ENCODE measurements at places on chromosomes 16 and 17.
A peak's percentile ranks its signal among the peaks of the same experiment; 100 is the strongest.

- DNase-seq: no peak
These were observed 86.0 kb upstream of the LHX1 start for GRCh38 chr17:36851250-36851649.

- no peak for DNase-seq
These were observed 5.7 kb downstream of the CSNK1D start for GRCh38 chr17:82267575-82268379.

- no peak for DNase-seq
These were observed 471.4 kb upstream of the RBFOX1 start for GRCh38 chr16:6861135-6861814.

DNA sequence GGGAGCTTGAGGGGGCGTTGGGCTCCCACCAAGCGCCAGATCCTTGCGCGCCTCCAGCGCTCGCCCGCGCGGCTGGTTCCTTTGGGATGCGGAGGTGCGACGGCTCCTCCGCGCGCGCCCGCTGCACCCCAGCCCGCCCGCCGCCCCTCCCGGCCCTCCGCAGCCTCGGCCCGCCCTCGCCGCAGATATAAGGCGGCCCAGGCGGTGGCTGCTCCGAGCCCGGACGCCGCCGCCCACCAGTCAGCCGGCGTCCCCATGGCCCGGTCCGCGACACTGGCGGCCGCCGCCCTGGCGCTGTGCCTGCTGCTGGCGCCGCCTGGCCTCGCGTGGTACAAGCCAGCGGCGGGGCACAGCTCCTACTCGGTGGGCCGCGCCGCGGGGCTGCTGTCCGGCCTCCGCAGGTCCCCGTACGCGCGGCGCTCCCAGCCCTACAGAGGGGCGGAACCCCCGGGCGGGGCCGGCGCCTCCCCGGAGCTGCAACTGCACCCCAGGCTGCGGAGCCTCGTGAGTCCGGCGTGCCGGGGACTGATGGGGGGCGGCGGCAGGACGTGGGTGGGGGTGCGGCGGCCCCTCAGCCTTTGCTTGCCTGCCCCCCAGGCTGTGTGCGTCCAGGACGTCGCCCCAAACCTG lies at the start of gene NPB:
Gene NPB, plus strand, starts transcription at position 216 of the 630 bp plus-strand sequence. Its CDS starts 40 bp downstream, at position 256.
- DNase-seq: no peak

DNA sequence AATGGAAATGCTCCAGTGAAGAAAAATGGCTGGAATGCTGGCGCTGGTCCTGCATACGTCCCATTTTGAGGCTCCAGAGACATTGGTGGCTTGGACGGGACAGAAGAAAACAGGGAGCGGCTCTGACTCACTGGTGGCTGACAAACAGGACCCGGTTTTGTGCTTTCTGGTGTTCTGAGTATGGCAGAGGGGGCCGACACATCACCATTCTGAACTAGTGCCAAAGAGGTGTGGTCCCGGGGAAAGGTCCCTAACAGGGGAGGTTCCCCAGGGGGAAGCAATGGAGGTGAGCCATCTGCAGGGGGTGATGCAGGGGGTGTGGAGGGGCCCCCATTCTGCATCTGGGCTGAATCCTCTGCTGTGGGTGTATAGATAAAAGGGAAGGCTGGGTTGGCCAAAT lies 8.3 kb downstream of the ANKRD40 start:
- no peak for DNase-seq

- no peak for DNase-seq
These were observed 91.1 kb downstream of the ASIC2 start for GRCh38 chr17:33202021-33202420.

DNA sequence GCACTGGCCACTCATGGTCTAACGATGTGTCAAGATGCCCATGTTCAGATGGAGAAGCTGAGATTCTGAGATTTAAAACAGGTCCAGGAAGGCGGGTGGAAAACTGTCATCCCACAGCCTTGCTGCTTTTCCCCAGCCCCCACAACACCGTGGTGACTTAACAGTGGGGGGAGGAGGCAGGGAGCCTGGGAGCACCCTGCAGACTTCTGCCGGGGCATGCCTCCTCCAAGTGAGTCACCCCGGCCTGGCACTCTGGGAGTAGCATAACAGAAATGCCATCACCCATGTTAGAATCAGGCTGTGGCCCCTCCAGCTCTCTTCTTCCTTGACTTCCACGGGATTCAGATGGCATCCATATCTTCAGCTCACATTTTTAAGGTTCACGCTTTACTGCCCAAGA lies 164.8 kb downstream of the CBLN1 start:
- no peak for DNase-seq

GRCh38 chr16:11405331-11406176 lies 60.3 kb downstream of the RMI2 start:
- no peak for DNase-seq

- DNase-seq: no peak
These were observed 39.3 kb downstream of the ABAT start for GRCh38 chr16:8713635-8714172.

GRCh38 chr16:1210461-1210860 lies 14.6 kb downstream of the TPSG1 start:
- DNase-seq: no peak

DNA sequence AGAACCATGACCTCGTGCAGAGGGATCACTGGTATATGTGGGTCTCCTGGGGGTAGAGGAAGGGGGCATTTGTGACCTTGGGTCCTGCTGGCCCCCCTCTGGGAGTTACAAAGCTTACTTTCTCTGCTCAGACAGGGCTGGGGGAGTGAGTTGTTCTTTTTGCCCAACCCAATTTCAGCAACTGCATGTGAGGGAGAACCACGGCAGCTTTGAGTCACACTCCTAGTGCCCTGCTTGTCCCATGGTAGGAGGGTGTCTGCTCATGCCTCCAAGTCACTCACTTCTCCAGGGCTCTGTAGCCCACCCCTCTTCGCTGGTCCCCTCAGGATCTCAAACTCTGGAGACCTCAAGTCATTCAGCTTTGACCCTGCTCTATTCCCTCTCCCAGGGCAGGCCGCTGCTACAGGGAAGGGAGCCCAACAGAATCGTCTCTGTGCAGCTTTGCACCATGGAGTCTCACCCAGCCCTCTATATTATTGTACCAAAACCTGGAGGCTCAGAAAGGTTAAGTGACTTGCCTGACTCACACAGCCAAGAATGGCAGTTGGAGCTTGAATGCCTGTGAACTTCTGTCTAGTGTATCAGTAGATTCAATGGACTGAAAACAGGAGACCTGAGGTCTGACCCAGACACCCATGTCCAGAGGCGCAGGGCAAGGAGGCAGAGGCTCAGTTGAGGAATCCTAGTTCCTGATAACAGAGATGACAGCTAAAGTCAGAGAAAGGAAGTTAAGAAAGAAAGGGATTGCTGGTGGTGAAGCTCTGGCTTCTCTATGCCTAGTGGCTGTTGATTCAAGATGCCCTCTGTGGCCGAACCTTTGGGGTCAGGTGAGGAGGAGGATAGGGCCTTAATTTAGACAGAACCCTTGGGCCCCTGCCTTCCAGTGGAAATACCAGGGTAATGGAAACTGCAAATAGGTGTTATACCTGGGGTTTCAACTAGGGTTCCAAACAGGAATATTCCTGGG lies 14.6 kb upstream of the ETV4 start:
- DNase-seq: no peak

DNA sequence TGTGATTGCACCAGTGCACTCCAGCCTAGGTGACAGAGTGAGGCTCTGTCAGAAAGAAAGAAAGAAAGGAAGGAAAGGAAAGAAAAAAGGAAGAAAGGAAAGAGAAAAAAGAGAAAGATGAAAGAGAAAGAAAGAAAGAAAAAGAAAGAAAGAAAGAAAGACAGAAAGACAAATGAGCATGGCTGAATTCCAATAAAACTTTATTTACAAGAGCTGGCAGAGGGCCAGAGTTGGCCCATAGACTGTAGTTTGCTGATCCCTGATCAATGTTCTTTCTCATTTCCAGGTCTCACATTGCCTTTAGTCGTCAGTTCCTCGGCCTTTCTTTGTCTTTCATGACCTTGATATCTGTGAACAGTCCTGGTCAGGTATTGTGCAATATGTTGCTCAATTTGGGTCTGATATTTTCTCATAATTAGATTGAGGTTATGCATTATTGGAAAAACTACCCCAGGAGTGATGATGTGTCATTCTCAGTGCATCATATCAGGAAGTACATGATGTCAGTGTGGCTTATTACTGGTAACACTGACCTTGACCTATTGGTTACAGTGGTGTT lies 68.5 kb upstream of the MED9 start:
- DNase-seq: no peak

- DNase-seq: no peak
These were observed 216.0 kb downstream of the SEC14L1 start for GRCh38 chr17:77356690-77357201.

- no peak for DNase-seq
These were observed 286.6 kb upstream of the CCL2 start for GRCh38 chr17:33968350-33969044.

DNA sequence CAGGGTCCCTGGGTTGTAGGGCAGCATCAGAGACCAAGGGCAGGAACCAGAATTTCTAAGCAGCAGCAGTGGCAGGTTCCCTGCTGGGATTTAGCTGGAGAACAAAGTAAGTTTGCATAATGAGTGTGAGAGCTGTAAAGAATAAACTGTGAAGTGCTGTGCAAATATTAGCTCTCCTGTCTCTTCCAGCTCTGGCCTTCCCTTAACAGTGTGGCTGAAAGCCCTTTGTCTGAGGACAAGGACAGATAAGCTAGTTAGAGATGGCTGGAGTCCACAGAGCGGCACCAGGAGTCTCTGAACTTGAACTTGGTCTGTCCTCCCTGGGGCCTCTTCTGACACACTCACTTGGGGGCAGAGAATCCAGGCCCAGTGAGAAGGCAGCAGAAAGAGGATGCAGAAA lies 98.2 kb upstream of the WSCD1 start:
- DNase-seq: peak; percentile 40

DNA sequence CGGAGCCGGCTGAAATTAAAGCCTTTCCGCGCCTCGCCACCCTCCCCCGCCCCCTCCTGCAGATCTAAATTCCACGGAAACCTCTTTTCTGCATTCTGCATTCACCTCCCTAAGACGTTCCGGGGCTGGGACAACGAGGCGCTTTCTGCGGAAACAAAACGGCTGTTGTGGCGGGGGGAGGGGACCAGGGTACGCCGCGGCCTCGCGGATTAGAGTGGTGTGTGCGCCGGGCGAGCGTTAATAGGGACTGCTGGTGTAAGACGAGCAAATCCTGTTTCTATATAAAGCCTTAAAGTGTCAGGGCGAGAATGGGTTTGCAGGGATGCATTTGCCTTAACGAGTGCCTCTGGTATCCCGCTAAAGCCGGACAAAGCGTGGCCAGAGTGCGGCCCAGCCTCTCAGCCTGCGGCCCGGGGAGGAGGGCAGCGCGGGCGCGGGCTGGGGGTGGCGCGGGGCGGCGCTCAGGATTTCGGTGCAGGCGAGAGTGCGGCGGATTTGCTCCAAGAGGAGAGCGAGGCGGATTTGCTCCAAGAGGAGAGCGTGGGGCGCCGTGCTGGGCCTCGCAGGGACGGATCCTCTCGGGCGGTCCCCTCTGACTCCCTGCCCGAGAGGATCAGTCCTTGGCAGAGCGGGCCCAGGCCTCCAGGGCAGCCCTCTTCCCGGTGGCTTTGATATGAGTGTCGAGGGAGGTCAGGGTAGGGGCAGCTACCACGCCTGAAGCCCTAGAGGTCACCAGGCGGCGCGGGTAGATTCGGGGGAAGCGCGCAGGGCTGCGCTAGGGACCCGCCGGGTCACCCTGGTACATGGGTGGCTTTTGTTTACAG lies 5.1 kb downstream of the BAHCC1 start:
- no peak for DNase-seq

- DNase-seq: no peak
These were observed 23.8 kb downstream of the TMEM94 start for GRCh38 chr17:75480281-75480680.

GRCh38 chr17:49604314-49604869 lies 28.7 kb downstream of the NXPH3 start:
- no peak for DNase-seq

GRCh38 chr17:29707212-29707571 lies 84.5 kb upstream of the CORO6 start:
- DNase-seq: no peak

GRCh38 chr17:81601525-81602120 lies 35.3 kb downstream of the NPLOC4 start:
- peak; percentile 33 for DNase-seq

DNA sequence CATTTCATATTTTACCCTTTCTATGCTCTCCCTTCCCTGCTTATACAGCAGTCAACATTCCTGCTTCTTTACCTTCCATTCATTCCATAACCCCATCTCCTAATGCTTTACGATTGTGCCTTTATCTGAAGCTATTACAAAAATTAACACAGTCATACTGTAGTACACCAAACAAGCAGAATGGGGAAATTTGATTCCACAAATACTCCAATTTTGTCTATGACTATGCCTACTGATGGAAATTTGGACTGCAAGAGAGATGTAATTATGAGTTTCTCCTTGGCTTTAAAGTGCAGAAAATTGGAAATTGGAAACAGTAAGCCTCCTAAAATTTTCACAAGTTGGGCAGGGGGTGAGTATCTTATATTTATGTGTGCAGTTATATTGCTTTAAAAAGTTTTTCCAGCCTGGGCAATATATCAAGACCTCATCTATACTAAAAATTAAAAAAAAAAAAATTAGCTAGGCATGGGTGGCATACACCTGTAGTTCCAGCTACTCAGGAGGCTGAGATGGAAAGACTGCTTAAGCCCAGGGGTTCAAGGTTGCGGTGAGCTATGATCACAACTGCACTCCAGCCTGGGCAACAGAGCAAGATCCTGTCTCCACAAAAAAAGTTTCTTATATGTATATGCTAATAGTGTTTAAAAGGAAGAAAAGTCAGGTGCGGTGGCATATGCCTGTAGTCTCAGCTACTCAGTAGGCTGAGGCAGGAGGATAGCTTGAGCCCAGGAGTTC lies 3.0 kb downstream of the APPBP2 start:
- no peak for DNase-seq
